Dermis microvascular lymphatic vessel endothelial cell (primary cell): ENCODE measurements at places on chromosomes 7 and 10. TPM values are rescaled to one million over a fixed set of nuclear protein-coding genes. Genes with fewer than 3 reads are reported as not detected.

POU6F2 gene
- total RNA-seq = not detected in 2 replicates

DNA sequence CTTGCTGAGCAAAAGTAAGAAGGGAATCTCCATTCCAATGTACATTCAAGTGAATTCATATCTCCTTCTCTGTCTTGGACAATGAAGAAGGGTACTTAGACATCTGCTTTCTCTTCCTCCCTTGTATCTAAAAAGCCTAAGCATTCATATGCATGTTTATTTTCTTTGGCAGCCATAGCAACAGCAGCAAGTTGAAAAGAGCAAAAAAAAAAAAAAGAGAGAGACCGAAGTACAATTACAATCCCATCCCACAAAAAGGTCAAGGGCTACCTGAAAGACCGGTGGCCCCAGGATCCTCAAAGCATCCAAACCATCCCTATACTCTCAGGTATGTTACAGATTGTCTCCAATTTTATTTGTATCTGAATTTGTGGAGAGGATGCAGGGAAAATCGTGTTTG lies 4.1 kb downstream of the OR2F1 start:
- DNase-seq = no peak

GRCh38 chr7:68813551-68814080 lies 784.7 kb upstream of the AUTS2 start:
- DNase-seq = no peak

DNA sequence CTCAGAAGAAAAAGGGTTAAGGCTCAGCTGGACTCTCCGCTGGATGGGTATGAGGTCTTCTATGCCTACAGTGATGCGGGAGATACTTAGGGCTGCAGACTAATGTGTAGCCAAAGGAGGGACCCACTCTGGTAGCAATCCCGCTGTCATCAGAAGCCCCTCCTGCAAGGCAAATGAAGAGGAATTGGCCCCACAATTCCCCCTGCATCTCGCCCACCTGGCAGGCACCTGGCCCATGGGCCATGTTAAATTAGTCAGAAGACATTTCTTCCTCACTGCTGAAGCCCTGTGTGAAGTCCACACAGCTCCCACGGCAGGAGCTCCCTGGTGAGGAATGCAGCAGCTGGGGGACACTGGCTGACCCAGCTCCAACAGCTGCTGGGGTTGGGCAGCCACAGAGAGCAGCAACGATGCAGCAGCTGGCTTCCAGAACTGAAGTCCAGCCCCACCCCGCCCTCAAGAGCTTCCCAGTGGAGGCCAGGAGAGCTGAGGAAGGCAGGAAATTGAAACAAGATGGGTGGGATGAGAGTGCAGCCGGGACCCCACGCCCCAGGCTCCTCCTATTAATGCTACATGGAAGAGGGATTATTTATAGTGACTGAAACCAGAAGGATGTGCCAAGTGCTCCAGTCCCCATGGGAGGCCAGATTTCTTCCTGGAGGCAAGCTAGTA lies 5.5 kb downstream of the VSTM4 start:
- no peak for DNase-seq

GPER1 gene
- total RNA-seq = 1.5 and 2.3 TPM in 2 replicates
